ENCODE measurements at places on chromosomes 13 and 19. TPM values are rescaled to one million over a fixed set of nuclear protein-coding genes. Genes with fewer than 3 reads are reported as not detected.

Gene TBXA2R
- 9.8 TPM for total RNA-seq

Gene KIR2DL4
- total RNA-seq: 3.7 TPM

Gene DNAAF3
- total RNA-seq: 0.76 TPM

Gene ZNF28
- total RNA-seq: 18.3 TPM

Gene DHDH
- total RNA-seq: 0.51 TPM
